ENCODE measurements at places on chromosomes 7 and 10. TPM values are rescaled to one million over a fixed set of nuclear protein-coding genes. Genes with fewer than 3 reads are reported as not detected.

- DNase-seq = no peak
- H3K4me1 ChIP-seq = peaks cover 15% of the 10 kb centered on the region
- H3K27ac ChIP-seq = no peak overlapping the region
- H3K27me3 ChIP-seq = no peaks in the 10 kb centered on the region
- no peaks in the 10 kb centered on the region for H3K36me3 ChIP-seq
Measured at GRCh38 chr7:108203537-108203936, 73.4 kb upstream of the LAMB4 start.

DNA sequence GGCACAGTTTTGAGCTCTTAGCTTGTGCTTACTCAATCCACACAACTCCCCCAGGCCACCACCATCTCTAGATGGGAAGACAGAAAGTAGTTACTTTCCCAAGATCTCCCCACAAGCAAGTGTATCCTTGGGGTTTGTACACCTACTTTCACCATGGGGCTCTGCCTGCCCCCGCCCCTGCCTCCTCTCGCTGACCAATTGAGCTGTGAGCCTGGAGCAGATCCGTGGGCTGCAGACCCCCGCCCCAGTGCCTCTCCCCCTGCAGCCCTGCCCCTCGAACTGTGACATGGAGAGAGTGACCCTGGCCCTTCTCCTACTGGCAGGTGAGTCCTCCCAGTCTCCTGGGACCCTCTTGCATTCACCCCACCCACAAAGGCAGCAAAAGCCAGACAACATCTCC lies 2.0 kb downstream of the FXYD4 start:
- no peak overlapping the region for H3K27ac ChIP-seq
- no peak for DNase-seq
- H3K4me3 ChIP-seq = no peak overlapping the region

DNA sequence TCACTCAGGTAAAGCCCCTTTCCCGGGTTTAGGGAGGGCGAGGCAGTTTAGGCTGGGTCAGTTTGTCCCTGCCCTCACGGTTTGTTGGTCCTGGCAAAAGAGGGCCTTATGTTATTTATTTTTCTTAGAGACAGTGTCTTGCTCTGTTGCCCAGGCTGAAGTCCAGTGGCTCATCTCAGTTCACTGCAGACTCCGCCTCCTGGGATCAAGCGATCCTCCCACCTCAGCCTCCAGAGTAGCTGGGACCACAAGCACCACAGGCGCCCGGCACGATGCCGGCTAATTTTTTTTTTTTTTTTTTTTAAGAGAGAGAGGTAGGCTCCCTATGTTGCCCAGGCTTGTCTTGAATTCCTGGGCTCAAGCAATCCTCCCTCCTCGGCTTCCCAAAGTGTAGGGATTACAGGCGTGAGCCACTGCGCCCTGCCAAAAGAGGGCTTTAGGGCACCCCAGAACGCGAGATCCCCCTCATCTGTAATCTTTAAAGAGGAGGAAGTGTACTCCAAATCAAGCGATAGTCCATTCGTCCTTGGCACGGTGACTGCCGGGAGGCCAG lies 626 bp upstream of the BMS1 start:
- peak overlapping the region; percentile 97 for H3K4me3 ChIP-seq
- H3K27me3 ChIP-seq = peaks cover 10% of the 10 kb centered on the region
- H3K27ac ChIP-seq = peak overlapping the region; percentile 99
- peaks cover 4% of the 10 kb centered on the region for H3K4me1 ChIP-seq

The HGF gene
- 1.1 TPM for total RNA-seq

The CUBN gene
- 1.8 TPM for total RNA-seq

The KCP gene
- total RNA-seq = 0.76 TPM

The PAPSS2 gene
- 19.6 TPM for total RNA-seq

Measured in GM23338 (cell line).